Activated CD4-positive, alpha-beta memory T cell treated with anti-CD3 and anti-CD28 coated beads for 36 hours (primary cell): ENCODE measurements at places on chromosomes 3 and 15.

GRCh38 chr3:107627962-107628542 is 105.3 kb downstream of the BBX start:
- H3K27me3 ChIP-seq: no peaks in the 10 kb centered on the region
- no peak overlapping the region for H3K4me3 ChIP-seq
- no peak overlapping the region for H3K27ac ChIP-seq

- H3K27me3 ChIP-seq: no peaks in the 10 kb centered on the region
- DNase-seq: no peak
- H3K27ac ChIP-seq: no peak overlapping the region
- peaks cover 9% of the 10 kb centered on the region for H3K36me3 ChIP-seq
- H3K4me3 ChIP-seq: no peak overlapping the region
- H3K4me1 ChIP-seq: no peaks in the 10 kb centered on the region
Measured at GRCh38 chr3:41792806-41793205, 169.1 kb downstream of the ULK4 start.

- no peak for DNase-seq
- H3K4me1 ChIP-seq: no peaks in the 10 kb centered on the region
Measured at GRCh38 chr3:39569095-39569494, 101.6 kb downstream of the MOBP start.

- no peak overlapping the region for H3K4me3 ChIP-seq
- no peak for DNase-seq
- H3K4me1 ChIP-seq: no peaks in the 10 kb centered on the region
Measured at GRCh38 chr15:68028137-68028887, 25.8 kb upstream of the PIAS1 start.

DNA sequence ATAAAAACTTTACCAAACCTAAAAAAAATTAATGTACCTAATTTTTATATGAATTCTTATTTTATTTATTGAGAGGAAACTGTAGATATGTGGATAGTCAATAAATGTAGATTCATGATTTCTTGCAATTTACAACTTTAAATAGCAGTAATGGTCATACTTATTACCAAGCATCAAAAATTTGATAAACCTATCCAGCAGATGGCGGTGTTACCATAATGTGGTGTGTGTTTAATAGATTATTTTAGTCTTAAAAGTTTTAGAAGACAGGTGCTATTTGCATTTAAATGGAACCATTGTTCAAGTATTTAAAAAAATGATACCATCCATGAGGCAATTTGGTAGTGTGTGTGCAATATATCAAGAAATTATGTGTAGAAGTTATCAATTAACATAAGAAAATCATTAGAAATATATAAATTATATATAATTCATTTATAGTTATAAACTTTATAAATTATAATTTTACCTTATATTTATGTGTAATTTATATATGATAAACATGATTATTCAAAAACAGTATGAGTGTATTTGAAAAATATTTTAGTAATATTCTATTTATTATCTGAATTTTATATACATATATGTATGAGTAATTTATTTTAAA is 176.0 kb upstream of the BCHE start:
- DNase-seq: no peak
- no peaks in the 10 kb centered on the region for H3K36me3 ChIP-seq
- no peak overlapping the region for H3K27ac ChIP-seq
- H3K27me3 ChIP-seq: no peaks in the 10 kb centered on the region
- no peaks in the 10 kb centered on the region for H3K4me1 ChIP-seq

- peak overlapping the region; percentile 30 for H3K4me3 ChIP-seq
- H3K36me3 ChIP-seq: peaks cover 8% of the 10 kb centered on the region
- peak; percentile 75 for DNase-seq
- H3K27ac ChIP-seq: peak overlapping the region; percentile 84
- peaks cover 14% of the 10 kb centered on the region for H3K27me3 ChIP-seq
- peaks cover 52% of the 10 kb centered on the region for H3K4me1 ChIP-seq
Measured at GRCh38 chr15:50135031-50135551, 16.1 kb upstream of the ATP8B4 start.

DNA sequence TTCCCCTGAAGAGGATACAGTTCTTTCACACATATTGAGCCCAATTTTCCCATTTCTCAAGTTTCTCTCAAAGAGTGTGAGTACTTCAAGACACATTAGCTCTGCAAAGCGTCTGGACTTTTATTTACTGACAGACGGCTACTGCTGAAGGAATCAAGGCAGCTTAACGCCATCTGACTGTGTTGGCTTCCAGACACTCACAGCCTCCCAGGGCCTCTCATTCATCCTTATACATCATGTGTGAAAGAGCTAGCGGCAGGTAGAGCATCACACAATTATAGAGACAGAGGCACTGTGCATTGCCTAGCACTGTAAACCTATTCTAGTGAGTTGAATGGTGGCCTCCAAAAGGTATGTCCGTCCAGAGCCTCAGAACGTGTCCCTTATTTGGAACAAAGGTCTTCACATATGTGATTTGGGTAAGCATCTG is 284.1 kb upstream of the STT3B start:
- peaks cover 1% of the 10 kb centered on the region for H3K36me3 ChIP-seq
- peak overlapping the region; percentile 67 for H3K27ac ChIP-seq
- no peak for DNase-seq
- no peak overlapping the region for H3K4me3 ChIP-seq
- H3K4me1 ChIP-seq: peaks cover 55% of the 10 kb centered on the region

DNA sequence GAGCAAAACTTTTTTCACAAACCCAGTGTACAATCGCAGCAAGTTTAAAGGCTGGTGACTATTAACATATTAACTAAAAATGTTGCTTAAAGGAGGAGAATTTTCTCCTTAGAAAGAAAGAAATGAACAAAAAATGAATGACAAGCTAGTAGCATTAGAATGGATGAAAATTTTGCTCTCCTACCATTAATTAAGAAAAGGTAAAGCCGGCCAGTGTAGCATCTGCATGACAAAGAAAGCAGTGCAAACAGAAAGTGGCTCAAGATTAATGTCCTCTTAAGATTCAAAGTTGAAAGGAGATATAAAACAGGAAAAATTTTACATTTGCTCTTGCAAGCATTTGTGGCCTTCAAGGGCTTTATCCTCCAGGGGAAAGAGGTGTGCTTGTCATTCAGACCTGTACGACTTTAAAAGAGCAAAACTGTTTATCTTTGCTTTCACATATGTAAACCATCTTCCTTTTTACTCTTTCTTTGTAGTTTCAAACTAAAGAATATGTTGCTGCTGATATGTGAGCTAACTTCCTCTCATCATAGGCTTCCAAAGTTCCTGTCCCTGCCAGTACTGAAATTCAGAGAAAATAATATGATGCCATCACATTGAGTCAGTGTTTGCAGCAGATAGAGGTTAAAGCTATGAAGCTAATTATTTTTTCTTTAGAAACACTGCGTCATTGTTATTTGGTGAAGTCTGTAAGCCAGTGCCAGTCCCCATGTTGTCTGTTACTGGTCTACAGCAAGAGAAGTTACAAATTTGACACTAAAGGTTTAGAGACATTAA is 439.1 kb upstream of the GRM7 start:
- DNase-seq: no peak
- no peak overlapping the region for H3K4me3 ChIP-seq
- H3K27me3 ChIP-seq: no peaks in the 10 kb centered on the region
- no peaks in the 10 kb centered on the region for H3K4me1 ChIP-seq
- H3K27ac ChIP-seq: no peak overlapping the region

DNA sequence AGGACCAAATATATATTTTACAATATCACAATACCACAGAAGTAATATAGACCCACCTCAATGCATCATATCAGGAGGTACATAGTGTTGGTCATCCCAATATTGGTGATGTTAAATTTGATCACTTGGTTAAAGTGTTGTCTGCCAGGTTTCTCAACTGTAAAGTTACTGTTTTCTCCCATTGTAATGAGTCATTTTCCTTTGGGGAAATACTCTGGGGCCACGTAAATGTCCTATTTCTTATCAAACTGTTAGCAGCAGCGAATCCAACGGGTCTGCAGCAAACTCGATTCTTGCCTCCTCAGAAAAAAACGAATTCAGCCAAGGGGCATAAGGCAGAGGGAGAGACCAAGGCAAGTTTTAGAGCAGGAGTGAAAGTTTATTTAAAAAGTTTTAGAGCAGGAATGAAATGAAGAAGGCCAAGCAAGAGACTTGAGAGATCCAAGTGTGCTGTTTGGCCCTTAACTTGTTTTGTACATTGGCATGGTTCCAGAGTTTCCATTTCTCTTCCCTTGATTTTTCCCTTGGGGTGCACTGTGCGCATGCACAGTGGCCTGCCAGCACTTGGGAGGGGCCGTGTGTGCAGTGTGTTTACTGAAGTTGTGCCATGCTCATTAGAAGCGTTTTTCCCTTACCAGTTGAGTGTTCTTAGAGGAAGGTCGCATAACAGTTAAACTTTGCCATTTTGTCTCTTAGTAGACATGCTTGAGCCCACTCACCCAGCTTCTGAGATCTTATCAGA is 512.5 kb downstream of the AGBL1 start:
- no peak for DNase-seq
- H3K36me3 ChIP-seq: peaks cover 2% of the 10 kb centered on the region
- H3K27me3 ChIP-seq: no peaks in the 10 kb centered on the region

DNA sequence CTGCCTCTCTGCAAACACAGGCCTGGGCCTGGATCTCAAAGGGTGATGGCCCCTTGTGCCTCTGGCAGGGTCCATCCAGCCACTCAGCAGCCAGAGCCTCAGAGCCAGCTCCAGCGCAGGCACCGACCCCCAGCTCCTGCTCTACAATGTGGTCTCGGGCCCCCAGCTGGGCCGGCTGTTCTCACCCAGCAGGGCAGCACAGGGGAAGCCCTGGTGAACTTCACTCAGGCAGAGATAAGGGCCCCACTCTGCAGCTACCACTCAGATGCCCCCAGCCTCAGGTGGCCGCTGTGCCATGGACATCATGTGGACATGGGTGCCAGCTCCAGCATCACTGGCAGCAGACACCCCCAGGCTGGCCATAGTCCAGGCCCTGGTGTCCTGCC is 173.1 kb downstream of the TBC1D2B start:
- no peak overlapping the region for H3K4me3 ChIP-seq
- no peaks in the 10 kb centered on the region for H3K4me1 ChIP-seq
- no peaks in the 10 kb centered on the region for H3K36me3 ChIP-seq
- no peak overlapping the region for H3K27ac ChIP-seq
- no peak for DNase-seq

GRCh38 chr3:146970236-146970635 is 365.1 kb upstream of the PLSCR5 start:
- no peak for DNase-seq
- H3K27me3 ChIP-seq: no peaks in the 10 kb centered on the region
- no peak overlapping the region for H3K4me3 ChIP-seq
- no peaks in the 10 kb centered on the region for H3K36me3 ChIP-seq
